ENCODE measurements at places on chromosomes 12 and 14.

GRCh38 chr12:47820631-47821345, 1.1 kb upstream of the HDAC7 start:
- DNase-seq, result no peak

GRCh38 chr12:89731614-89732013, 23.0 kb upstream of the ATP2B1 start:
- DNase-seq, result no peak

GRCh38 chr14:83441801-83442200, 1908.1 kb upstream of the SEL1L start:
- DNase-seq, result no peak

DNA sequence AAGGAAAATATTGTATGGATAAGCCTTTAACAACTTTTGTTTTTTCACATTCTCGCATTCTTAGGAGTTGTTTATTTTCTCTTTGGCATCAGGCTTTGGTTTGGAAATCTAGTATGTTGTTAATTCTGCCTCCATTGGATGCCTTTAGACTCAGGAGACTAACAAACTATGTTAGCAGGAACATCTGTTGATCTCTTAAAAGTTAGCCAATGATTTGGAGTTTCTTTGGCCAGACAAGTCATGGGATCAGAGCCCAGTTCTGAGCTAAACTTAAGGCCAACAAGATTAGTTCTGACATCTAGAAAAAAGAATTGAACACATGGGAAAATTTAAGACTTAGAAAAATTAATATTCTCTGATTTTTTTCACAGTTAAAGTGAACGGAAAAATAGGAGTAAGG, 35.3 kb upstream of the STRAP start:
- no peak for DNase-seq

DNA sequence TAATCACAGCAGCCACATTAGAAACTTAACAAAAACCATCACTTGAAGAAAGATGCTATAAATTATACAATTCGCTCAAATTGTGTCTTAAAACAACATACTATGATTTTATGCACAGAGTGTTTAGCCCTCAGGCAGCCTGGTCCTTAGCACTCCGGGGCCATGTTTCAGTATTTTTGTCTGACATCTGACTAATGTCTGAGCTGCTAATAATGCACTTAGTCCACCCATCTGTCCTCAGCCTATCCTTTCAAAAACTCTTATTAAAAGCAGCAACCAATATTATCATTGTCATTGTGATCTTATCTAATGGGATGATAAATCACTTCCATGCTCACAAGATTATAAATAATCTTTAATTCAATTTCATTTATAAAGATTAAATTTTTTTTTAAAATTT, 602.7 kb upstream of the FOXG1 start:
- no peak for DNase-seq

GRCh38 chr14:101193845-101194372, 290.4 kb upstream of the RTL1 start:
- no peak for DNase-seq

GRCh38 chr12:101966496-101966895, 89.1 kb downstream of the DRAM1 start:
- DNase-seq, result no peak

GRCh38 chr12:92073094-92073493, 72.6 kb downstream of the BTG1 start:
- DNase-seq, result no peak

DNA sequence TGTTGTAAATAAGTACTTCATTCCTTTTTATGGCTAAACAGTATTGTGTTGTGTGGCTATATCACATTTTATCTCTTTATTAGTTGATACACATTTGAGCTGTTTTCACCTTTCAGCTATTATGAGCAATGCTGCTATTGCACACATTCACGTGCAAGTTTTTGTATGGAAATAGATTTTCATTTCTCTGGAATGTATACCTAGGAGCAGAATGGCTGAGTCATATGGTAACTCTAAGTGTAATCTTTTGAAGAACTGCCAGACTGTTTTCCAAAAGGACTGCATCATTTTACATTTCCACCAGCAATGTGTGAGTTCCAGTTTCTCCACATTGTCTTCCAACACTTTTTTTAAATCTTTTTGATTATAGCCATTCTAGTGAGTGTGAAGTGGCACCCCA, 134.0 kb downstream of the SRGAP1 start:
- no peak for DNase-seq

GRCh38 chr14:82385048-82385447, 851.4 kb upstream of the SEL1L start:
- DNase-seq, result no peak

DNA sequence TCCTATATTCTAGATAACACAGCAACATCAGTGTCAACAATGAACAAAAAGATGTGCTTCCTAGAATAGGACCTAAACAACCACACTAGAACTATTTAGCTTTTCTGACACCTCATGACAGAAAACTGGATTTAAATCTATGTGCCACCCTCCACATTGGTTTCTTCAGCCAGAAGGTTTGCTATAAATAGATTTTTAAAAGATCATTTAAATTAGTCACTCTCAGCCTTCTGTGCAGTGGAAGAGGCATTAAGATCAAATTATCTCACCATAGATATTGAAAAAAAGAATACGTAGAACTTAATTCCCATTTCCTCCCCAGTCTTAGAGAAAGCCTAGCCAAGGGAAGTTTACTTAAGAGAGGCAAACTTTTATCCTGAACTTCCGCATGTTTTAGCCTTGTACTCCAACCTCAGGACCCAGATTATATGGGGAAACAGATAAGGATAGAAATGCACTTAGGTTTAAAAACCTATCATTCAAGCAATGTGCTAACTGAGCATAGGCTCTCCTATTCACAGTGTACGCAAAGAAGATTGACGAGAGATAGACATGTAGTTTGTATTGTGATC, 59.6 kb downstream of the NELL2 start:
- no peak for DNase-seq

DNA sequence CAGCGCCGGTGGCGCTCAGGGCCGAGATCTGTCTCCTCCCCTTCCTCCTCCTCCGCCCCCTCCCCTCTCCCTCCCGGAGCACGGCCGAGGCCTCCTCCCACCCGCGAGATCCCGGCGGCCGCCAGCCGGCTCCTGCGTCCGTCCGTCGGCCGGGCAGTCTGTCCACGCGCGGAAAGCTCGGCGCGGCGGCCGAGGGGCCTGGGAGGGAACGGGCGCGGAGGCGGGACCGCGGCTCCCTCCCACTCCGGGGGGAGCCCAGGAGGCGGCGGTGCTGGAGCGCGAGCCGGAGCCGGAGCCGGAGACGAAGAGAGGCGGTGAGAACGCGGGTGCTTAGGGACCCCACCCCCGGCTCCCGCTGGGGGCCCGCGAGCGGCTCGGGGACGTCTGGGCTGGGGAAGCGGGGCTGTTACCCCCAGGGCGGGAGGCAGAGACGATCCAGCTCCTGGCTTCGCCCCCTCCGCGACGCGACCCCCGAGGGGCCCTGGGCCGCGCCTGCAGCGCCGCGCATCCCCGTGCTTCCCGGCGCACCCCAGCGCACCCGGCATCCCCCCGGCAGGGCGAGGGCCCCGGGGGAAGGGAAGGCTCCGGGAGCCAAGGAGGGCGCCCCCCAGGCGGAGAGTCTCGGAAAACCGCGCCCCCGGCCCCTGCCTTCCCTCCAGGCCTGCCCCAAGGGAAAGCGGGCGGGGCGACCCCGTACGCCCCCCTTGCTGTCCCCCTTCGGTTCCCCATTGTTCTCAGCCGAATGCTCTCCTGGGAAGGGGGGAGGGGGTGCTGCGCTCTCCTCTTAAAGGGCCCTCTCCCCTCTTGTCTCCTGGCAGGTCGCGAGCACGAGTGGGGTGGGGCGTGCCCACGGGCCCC, at the start of gene DTX1:
Gene DTX1, plus strand, starts transcription at position 100 of the 858 bp plus-strand sequence. CDS start 1,463 bp downstream, outside the sequence.
- no peak for DNase-seq

DNA sequence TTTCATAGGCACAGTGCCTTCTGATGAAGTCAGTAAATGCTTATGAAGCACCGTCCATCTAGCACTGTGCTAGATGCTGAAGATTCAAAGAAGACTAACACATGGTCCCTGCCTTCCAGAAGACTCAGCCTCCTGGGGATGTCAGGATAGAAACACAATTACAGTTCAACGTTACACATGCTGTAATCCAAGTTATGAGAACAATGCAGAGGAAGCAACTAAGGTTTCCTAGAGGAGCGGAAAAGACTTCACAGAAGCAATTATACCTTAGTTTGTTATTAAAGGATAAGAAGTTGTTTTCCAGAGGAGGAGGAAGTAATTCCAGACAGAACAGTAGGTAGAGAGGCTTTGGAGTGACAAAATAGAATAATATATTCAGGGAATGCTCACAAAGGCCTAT, 66.9 kb upstream of the FGD4 start:
- no peak for DNase-seq

DNA sequence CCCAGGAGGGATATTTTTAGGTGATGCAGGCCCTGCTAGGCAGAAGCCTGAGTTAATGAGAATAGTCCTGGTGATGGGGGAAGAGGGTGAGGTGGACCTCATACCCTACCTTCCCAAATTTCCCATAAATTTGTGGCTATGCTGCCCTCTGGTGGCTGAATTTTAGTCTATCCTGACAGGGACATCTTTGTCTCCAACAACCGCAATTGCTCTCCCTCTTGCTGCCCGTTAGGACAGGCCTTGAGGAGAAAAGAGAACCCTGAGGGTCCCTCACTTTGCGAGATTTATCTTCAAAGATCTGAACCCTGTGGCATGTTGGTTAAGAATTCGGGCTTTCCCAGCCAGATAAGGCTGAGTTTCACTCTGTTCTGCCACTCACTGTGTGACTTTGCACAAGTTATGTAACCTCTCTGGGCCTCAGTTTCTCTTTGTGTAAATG, 9.8 kb upstream of the ZNF385A start:
- peak; percentile 72 for DNase-seq

GRCh38 chr12:101604132-101604531, 9.4 kb downstream of the MYBPC1 start:
- no peak for DNase-seq

DNA sequence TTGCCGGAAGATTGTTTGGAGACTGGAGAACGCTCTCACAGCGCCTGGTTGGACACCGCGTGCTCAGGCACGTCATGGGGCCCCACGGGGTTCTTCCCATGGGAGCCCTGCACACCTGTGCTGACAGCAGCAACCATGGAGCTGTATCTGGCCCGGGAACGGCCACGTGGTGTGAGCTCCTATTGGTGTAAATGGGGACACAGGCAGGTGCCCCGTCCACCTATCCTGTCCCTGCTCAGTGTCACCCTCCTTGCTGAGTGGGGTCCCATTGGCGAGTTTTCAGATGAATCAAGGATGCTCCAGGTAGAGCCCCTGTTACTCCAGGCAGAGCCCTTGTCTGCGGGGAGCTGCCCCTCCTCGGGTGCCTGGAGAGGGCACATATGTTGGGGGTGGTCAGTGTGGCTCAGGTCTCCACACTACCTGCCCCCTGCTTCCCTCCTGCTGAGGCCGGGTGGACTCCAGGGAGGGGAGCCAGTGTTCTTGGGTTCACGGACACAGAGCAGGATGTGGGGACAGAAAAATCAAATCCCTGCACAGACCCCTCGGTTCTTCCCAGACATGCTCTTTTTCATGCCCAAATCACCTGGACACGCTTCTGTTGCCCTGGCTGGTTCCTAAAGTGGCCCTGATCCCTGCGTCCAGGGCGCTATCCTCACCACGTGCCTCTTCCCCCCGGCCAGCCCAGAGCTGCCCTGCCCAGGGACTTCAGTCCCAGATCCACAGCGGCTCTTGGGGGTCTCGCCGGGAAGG, 250.1 kb downstream of the ADGRD1 start:
- no peak for DNase-seq

- no peak for DNase-seq
Measured at GRCh38 chr12:75641031-75641780, 129.8 kb upstream of the KRR1 start.

GRCh38 chr12:108689314-108690190, 41.8 kb downstream of the CORO1C start:
- peak; percentile 87 for DNase-seq

- no peak for DNase-seq
Measured at GRCh38 chr12:58007875-58008274, 66.5 kb downstream of the ATP23 start.

GRCh38 chr14:90874599-90874998, 58.4 kb upstream of the TTC7B start:
- no peak for DNase-seq

DNA sequence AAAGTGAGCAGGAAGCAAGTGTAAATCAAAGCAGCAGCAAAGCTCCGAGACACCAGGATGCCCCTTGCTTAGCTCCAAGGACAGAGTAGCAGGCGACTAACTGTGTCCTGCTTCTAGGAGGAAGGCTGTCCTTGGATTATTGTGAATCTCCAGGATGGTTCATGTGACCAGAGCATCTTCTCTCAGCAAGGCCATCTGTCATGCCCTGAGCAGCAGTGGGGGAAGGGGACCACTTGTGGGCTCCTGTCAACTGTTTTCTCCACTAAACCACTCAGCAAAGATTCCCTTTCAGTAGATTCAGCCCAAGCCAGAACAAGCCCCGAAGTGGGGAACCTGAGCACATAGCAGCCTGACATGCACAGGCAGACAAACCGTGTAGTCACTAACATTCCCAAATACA, 19.4 kb downstream of the MAP3K9 start:
- DNase-seq, result no peak

DNA sequence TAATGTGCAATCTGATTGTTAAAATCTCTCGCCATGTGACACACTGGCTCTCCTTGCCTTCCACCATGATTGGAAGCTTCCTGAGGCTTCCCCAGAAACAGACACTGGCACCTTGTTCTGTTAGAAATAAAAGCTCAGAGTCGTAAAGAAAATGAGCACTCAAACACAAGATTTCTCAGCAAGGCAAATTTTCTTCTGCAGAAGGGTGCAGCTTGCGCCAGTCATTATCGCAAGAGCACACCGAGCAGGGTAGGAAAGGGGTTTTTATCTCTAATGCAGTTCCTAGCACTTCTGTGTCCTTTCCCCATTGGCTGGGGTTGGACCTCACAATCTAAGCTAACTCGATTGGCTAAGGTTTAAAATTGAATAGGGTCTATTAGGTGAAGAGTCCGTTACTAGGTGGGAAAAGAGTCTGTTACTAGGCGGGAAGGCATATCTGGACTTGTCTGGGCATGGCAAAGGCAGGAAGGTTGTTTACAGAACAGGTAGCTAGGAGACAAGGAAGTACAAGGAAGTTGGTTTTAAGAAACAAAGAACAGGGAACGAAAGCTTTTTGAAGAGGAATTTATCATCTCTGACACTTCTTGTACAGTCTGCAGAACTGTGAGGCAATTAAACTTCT, 62.6 kb upstream of the BICD1 start:
- no peak for DNase-seq

All from pons (tissue), 1 donor.